Activated T-cell treated with anti-CD3 and anti-CD28 coated beads for 48 hours (primary cell): ENCODE measurements at places on chromosomes 1 and 21.

GRCh38 chr1:226541631-226542622 lies 6.6 kb upstream of the STUM start:
- DNase-seq: no peak

DNA sequence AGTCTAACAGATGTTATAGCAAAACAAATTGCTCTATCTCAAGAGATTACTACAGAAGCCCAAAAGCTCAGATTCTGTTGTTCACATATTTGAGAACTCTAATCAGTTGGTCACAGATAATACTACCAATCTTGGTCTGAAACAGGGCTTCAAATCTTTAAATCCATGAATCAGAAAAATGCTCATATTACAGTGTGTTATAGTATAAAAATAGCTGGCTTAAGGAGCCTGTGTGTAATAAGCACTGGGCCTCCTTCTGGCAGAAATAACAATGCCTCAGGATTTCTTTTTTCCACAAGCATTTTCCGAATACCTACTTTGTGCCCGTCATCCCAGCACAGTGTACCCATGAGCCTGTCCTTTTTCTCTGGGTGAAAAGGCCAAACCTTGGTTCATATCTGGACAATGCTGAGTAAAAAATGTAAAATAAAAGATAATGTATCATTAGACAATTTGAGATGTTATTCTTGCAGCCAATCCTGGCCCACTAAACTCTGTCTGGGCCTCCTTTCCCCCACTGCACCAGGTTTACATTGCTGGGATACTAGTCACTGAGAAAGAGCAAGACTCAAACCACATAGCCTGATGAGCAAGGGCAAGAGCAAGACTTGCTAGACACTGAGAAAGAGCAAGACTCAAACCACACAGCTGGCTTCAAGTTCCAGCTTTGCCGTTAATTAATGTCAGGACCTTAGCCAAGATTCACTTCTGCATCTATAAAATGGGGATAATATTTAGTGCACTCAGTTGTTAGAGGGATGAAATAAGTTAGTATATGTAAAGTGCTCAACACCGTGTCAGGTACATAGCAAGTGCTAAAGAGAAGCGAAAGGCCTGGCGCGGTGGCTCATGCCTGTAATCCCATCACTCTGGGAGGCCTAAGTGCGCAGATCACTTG lies 17.0 kb upstream of the ADAR start:
- no peak for DNase-seq

GRCh38 chr1:29708796-29709703 lies 472.7 kb downstream of the PTPRU start:
- no peak for DNase-seq

GRCh38 chr1:203017061-203017460 lies 9.2 kb upstream of the PPFIA4 start:
- DNase-seq: no peak

DNA sequence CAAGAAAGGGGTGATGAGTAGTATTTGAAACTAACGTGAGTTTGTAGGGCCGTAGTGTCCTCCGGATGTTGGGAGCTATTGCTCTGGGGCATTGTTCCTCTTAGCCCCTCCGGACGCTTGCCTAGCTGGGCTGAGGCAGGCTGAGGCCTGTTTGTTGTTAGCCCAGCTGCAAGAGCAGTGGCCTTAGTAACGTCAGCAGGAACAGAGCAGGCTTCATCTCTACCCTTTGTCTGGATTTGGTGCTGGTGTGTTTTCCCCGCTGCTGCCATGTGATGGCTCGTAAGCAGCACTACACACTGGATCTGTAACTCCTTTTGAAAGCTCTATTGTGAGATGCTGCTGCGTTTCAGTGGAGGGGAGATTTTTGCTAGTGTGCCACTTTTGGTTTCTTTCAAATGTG lies 57.6 kb downstream of the DNM3 start:
- no peak for DNase-seq

DNA sequence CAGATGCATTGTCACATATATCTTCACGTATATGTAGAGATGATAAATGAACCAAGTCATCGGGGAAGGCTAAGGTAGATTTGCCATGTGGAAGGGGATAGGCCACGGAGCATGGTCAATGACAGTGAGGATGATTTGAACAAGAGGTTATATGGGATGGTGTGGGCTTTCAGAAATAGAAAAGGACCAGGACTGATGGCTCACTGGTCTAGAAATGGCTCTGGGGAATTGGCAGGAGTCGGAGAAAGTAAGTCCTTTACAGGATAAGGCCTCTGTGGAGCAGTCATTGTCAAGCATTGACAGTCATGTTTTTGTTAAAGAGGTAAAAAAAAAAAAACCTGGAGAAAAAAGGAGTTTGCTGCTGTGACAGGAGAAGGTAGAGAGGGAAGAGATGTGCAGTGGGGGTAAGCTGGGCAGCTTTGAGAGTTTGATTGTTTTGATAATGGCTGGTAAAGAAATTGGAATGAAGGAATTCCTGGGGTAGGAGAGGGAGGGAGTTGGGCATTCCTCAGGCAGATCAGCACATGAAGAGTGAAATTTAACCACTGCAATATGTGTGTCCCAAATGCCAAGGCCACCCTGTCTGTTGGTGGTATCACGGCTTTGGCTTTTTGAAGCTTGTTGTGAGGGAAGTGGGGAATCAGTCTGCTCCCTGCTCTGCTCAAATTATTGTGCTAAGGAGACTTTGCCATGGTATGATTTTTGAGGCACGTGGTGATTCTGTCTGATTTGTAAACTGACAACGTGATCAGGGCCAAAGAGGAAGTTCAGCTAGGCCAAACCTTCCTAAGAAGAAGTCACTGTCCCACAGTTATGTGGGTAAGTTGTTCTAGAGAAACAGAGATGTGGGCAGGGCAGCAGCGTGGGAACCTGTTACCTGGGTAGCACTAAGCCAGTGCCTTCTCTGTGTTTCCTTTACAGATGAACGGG lies 26.0 kb downstream of the MACF1 start:
- peak; percentile 13 for DNase-seq

- no peak for DNase-seq
Measured at GRCh38 chr1:15876357-15877055, 29.0 kb downstream of the SPEN start.

DNA sequence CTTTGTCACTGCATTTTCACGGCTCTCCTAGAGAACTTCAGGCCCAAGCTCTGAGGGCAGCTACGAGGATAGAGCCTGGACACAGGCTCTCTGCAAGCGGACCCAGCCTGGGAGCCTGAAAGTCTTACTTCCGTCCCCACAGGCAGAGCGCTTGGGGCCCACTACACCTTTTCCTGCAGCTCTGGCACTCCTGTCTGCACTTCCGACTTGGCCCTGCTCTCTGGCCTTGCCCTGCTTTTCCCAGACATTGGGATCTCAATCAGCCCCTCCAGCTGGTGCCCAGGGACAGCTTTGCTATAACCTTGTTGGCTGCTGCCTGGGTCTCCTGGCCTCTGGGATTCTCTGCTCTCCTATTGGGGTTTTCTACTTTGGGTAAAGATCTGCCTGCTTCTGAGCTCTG lies 27.6 kb downstream of the WNT4 start:
- no peak for DNase-seq

DNA sequence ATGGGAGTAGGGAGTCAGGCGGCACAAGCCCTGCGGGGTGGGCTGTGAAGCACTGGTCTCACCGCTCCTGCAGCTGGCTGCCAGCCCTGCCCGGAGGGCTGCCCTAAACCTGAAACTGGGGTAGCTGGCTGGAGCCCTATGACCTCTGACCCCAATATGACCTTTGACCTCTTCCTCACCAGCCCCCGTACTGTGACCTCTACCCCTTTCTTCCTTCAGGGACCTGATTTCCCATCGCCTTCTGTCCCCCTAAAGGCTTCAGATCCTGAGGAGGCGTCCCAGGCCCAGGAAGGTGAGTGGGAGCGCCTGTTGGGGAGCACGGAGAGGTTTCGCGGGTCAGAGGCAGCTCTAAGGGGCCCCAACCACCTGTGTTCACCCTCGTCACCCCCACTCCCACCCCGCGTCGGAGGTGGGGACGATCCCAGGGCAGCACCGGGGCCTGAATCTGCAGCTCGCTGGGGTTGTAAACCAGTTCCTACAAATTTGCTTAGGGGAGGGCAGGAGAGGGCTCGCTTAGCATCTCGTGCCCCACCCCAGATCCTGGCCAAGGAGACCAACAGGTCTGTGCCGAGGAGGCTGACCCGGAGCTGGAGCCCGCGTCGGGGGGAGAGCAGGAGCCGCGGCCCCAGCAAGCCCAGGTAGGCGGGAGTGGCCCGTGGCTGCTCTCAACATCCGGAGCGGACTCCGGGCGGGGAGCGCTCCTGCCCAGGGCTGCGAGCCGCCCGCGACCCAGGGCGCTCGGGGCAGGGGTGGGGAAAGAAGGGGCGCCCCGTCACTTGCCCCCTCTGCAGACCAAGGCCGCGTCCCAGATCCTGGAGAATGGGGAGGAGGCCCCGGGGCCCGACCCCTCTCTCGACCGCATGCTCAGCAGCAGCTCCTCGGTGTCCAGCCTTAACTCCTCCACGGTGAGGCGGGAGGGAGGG lies 7.3 kb downstream of the SYTL1 start:
- DNase-seq: no peak

DNA sequence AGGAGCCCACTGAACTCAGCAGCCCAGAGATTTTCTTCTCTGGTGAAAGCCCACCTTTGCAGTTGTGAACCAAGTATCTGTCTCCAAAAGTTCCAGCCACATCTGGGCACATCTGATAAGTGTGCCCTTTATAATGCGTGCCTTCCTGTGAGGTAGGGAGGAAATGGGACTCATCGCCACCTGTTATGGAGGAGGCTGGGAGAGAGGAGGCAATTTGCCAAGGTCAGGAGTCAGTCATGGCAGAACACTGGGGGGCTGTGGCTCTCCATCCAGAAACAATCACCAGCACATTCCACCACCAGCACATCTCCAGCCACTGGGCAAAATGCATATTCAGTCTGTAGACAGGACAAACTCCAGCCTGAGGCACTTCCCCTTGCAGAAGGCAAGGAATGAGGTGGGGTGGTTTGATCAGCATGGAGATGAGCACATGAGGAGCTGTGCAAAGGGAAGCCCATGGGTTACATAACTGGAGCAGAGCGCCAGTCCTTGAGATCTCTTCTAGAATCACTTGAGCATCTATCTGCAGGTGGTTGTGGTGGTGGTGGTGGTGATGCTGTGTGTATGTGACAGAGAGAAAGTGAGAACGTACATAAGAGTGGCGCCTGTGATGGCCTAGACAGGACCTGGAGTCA lies 15.0 kb upstream of the LEMD1 start:
- no peak for DNase-seq

- DNase-seq: no peak
Measured at GRCh38 chr1:47662068-47662467, 224.2 kb downstream of the FOXD2 start.

GRCh38 chr1:212609701-212610574 lies 1.4 kb downstream of the ATF3 start:
- DNase-seq: no peak

GRCh38 chr1:2127187-2128145 lies 67.1 kb downstream of the FAAP20 start:
- no peak for DNase-seq

GRCh38 chr21:44510109-44510507 lies 29.9 kb downstream of the KRTAP10-1 start:
- DNase-seq: no peak

DNA sequence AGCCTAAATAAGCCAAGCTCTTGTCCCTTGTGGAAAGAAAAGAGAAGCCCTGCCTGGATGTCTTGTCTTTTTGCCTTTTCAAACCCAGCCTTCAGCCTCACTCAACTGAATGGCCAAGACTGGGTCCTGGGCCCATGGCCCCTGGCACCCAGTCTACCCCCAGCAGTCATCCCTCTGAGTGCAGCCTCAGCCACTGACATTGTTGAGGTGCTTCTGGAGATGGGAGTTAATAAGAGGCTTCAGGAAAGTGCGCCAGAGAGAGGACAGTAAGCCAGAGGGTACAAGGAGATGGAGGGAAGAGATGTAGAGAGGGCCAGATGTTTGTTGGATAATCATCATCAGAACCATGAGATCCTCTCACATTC lies 6.8 kb downstream of the FNDC5 start:
- no peak for DNase-seq
